ENCODE measurements at places on chromosomes 12 and 14. TPM values are rescaled to one million over a fixed set of nuclear protein-coding genes. Genes with fewer than 3 reads are reported as not detected.
A peak's percentile ranks its signal among the peaks of the same experiment; 100 is the strongest.

GRCh38 chr14:20782280-20782890, 1.3 kb downstream of the RNASE6 start:
- peaks cover 11% of the 10 kb centered on the region for H3K4me1 ChIP-seq
- H3K27ac ChIP-seq = peak overlapping the region; percentile 71
- no peak overlapping the region for H3K4me3 ChIP-seq
- peak; percentile 39 for DNase-seq
- no peaks in the 10 kb centered on the region for H3K27me3 ChIP-seq

GRCh38 chr14:94113490-94113889, 3.0 kb downstream of the IFI27 start:
- DNase-seq = no peak
- no peaks in the 10 kb centered on the region for H3K36me3 ChIP-seq
- no peaks in the 10 kb centered on the region for H3K4me1 ChIP-seq
- H3K27me3 ChIP-seq = no peaks in the 10 kb centered on the region
- no peak overlapping the region for H3K27ac ChIP-seq
- H3K4me3 ChIP-seq = no peak overlapping the region

Gene FGD6
- 10.4 TPM for polyA plus RNA-seq

GRCh38 chr12:68358532-68359485, 26.6 kb upstream of the MDM1 start:
- H3K4me3 ChIP-seq = no peak overlapping the region
- no peak overlapping the region for H3K27ac ChIP-seq
- no peaks in the 10 kb centered on the region for H3K27me3 ChIP-seq
- DNase-seq = peak; percentile 79

Gene DUSP16
- polyA plus RNA-seq = 14.3 TPM

GRCh38 chr14:25041484-25041883, 8.5 kb downstream of the STXBP6 start:
- DNase-seq = peak; percentile 28
- H3K4me1 ChIP-seq = peaks cover 16% of the 10 kb centered on the region
- no peaks in the 10 kb centered on the region for H3K36me3 ChIP-seq
- H3K4me3 ChIP-seq = no peak overlapping the region

DNA sequence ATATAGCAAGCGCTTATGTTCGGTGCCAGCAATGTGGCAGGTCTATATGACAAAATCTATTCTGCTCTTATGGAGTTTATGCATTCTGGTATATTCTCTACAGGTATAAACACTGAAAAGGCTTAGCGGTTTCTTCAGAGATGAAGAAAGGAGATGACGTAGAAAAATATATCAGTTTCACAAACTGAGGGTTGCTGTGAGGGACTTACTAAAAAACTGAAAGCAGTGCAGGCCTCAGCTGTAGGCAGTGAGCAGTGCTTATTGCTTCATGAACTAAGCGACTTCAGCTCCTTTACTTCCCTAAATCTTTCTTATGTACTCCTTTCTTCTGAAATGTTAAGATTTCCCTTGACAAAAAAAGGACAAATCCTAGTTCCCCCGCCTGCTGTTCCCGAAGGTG, 4.5 kb downstream of the DDX47 start:
- no peaks in the 10 kb centered on the region for H3K27me3 ChIP-seq
- H3K4me1 ChIP-seq = peaks cover 25% of the 10 kb centered on the region
- no peak for DNase-seq

- no peaks in the 10 kb centered on the region for H3K27me3 ChIP-seq
- H3K4me1 ChIP-seq = peaks cover 4% of the 10 kb centered on the region
- no peak overlapping the region for H3K27ac ChIP-seq
- no peaks in the 10 kb centered on the region for H3K36me3 ChIP-seq
- H3K4me3 ChIP-seq = no peak overlapping the region
These were observed 415.5 kb upstream of the SOX5 start for GRCh38 chr12:24364921-24365320.

GRCh38 chr14:73245480-73246325, 8.4 kb downstream of the PAPLN start:
- no peak overlapping the region for H3K27ac ChIP-seq
- peaks cover 5% of the 10 kb centered on the region for H3K4me1 ChIP-seq
- H3K27me3 ChIP-seq = peaks cover 1% of the 10 kb centered on the region
- no peaks in the 10 kb centered on the region for H3K36me3 ChIP-seq
- peak; percentile 76 for DNase-seq

DNA sequence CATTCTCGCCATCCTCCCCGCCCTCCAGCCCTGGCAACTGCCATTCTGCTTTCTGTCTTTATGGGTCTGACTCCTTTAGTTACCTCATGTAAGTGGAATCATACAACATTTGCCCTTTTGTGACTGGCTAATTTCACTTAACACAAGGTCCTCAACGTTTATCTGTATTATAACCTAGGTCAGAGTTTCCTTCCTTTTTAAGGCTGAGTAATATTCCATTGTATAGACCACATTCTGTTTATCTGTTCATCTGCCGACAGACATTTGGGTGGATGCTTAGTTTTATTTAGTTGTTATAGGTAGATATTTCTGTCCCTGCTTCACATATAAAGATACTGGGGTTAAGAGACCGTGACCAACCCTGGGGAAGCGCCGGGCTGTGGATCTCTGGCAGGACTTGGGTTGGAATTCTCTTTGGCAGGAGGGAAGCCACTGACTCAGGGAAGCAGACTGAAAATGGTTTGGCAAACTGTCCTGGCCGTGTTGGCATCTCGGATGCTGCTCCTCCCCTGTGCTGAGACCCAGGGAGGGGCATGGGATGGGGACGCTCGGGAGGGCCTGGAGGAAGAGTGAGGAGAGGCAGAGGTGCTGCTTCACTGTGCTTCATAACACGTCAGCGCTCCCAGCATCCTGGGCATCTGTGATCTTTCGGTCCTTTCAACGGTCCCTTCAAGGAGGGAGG, 38.9 kb downstream of the TEAD4 start:
- H3K4me3 ChIP-seq = no peak overlapping the region
- no peak for DNase-seq
- no peak overlapping the region for H3K27ac ChIP-seq
- H3K27me3 ChIP-seq = no peaks in the 10 kb centered on the region

Gene TAC3
- polyA plus RNA-seq = 167 TPM

DNA sequence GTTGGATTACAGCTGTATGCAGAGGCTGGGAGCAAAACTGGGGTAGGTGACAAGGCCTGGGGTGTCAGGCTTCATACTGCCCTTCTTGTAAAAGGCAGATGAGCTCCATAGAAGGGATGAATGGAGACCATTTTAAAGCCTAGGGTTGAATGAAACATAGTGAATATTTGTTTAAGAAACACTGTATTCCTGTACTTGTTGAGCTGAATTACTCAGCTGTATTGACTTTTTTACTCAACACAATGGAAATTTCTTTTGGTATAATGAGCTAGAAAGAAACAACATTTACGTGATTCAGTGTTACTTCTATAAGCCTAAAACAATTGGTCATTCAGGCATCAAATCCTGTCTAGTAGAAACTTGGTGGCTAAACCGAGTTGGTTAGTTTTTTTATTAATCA, 14.1 kb downstream of the ATP6V0A2 start:
- peaks cover 3% of the 10 kb centered on the region for H3K36me3 ChIP-seq
- H3K27ac ChIP-seq = no peak overlapping the region
- no peak overlapping the region for H3K4me3 ChIP-seq
- DNase-seq = no peak

GRCh38 chr12:109524466-109525278, 47.2 kb downstream of the UBE3B start:
- no peaks in the 10 kb centered on the region for H3K36me3 ChIP-seq
- no peaks in the 10 kb centered on the region for H3K27me3 ChIP-seq
- no peaks in the 10 kb centered on the region for H3K4me1 ChIP-seq
- H3K4me3 ChIP-seq = no peak overlapping the region
- DNase-seq = no peak
- no peak overlapping the region for H3K27ac ChIP-seq

DNA sequence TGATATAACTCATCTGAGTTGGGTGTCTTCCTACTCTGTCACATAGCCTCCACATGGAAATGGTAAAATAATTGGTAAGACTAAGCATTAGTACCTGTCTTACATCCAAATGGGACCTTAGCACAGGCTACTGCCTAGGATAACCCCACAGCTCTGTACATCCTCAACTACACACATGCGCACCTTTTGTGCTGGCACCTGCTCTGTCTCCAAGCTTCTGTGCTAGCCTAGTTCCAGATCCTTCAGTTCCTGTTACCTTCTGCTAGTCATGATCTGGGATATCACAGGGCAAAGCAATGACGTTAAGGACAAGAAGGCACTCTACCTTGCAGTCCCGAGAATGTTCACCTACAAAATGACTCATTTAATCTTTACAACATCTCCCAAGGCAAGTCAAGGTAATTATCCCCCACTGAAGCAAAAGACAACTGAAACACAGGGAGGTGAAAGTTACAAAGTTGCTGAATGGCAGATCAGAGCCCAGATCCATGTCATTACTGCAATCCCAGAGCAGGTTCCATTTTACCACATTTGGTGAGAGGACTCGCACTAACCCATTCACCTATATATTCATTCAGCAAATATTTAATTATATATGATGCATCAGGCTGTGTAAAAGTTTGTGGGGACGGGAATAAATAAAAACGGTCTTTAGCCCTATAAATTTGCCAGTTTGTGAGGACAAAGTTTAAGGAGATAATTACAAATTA, 61.7 kb downstream of the PPM1H start:
- H3K4me1 ChIP-seq = no peaks in the 10 kb centered on the region
- H3K36me3 ChIP-seq = no peaks in the 10 kb centered on the region
- DNase-seq = peak; percentile 41
- no peak overlapping the region for H3K27ac ChIP-seq
- H3K4me3 ChIP-seq = no peak overlapping the region

Gene APEX1
- 147 TPM for polyA plus RNA-seq

Gene TAS2R31
- not detected for polyA plus RNA-seq

DNA sequence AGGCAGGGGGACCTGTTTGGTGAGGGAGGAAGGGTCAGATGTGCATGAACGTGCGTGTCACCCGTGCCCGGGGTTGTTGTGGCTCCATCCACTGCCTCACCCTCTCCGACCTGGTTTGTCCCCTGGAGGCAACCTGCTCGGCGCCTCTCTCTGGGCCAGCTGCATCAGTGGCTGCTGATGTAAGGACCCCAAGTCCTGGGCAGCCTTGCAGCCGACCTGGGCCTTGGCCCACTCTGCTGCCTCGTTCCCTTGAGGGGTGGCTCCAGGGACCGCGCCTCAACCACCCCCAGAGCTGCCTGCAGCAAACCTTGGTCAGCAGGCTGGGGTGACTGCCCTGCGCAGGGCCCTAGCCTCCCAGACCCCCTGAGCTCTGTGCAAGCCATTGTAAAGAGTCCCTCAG, 351.7 kb downstream of the TMEM121 start:
- H3K27me3 ChIP-seq = no peaks in the 10 kb centered on the region
- no peak overlapping the region for H3K4me3 ChIP-seq
- H3K4me1 ChIP-seq = no peaks in the 10 kb centered on the region
- H3K36me3 ChIP-seq = no peaks in the 10 kb centered on the region
- DNase-seq = no peak

DNA sequence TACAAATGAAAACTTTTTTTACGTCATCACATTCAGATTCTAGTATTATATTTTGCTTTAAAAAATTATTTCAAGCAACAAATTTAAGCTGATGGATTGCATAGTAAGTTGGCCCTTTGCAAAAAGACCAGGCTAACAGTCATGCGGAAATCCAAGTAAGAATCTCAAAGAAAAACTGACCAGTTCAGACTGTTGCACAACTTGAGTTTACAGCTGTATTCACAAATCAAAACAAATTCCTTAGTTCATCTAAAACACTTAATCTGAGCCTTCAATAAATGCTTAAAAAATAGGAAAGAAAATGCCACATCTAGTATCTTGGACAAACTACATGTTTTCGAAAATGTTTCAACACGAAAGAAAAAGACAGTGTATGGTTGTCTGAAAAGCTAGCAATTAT, 847 bp downstream of the CCDC59 start:
- peaks cover 14% of the 10 kb centered on the region for H3K4me1 ChIP-seq
- H3K36me3 ChIP-seq = no peaks in the 10 kb centered on the region
- peak overlapping the region; percentile 74 for H3K4me3 ChIP-seq
- peak overlapping the region; percentile 100 for H3K27ac ChIP-seq

DNA sequence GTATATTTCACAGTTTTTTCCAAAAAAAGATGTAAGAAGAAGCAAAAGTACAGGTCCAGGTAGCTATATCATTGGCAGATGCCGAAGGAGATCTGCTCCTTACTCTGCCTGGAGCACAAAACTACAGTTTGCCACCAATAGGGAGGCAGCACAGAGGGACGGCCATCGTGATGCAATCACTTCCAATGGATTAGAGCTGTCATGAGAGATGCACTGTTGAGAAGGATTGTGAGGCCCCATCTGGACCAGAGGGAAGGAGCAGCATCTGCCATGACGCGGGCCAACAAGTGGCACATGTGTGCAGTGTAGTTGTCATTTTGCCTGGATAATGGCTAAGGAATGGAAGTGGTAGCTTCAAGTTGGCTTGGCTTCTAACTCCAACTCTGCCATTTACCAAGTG, 318.8 kb upstream of the FKBP4 start:
- no peaks in the 10 kb centered on the region for H3K4me1 ChIP-seq
- no peaks in the 10 kb centered on the region for H3K27me3 ChIP-seq
- DNase-seq = no peak
- no peak overlapping the region for H3K27ac ChIP-seq
- H3K4me3 ChIP-seq = no peak overlapping the region

DNA sequence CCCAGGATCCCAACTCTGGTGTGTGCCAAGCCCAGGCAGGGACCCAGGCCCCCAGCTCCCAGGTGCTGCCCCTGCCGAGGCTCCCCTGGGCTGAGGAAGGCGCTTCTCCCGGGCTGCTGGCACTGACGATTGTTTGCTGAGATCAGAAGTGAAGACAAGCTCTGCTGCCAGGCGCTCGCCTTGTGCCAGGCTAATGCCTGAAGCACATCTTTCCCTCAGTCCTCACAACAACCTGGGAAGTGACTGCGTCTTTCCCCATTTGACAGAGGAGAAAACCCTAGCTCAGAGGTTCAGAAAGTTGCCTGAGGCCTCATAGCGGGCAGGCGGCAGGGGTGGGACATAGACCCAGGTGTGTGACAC, 36.8 kb downstream of the ANKRD9 start:
- no peak for DNase-seq
- no peak overlapping the region for H3K27ac ChIP-seq
- H3K36me3 ChIP-seq = no peaks in the 10 kb centered on the region
- no peaks in the 10 kb centered on the region for H3K27me3 ChIP-seq

GRCh38 chr12:45727980-45728629, 1.4 kb upstream of the ARID2 start:
- H3K27ac ChIP-seq = peak overlapping the region; percentile 100
- H3K27me3 ChIP-seq = no peaks in the 10 kb centered on the region

Gene SMOC1
- 2.1 TPM for polyA plus RNA-seq

DNA sequence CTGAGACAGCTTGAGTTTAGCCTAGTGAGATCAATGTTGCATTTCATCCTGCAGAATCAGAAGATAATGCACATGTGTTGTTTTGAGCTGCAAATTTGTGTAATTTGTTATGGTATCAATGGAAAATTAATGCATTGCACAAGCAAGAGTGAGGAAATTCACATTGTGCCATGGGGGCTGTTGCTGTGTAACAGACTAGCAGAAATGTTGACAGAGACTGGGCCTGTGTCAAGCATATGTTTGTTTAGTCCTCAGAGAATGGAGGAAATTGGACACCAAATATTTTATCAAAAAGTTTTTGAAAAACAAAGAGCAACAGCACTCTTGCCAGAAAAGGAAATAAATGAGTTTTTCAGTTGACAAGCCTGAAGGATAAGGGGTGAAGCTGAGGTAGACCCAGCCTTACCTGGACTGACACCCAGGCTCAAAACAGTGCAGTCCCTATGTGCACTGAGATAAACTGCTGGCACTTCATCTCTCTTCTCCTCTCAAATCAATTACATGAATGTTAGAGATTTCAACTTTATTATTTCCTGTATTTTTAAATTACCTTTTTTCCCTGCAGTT, 1150.0 kb downstream of the FSCB start:
- no peak for DNase-seq
- H3K27me3 ChIP-seq = no peaks in the 10 kb centered on the region
- no peaks in the 10 kb centered on the region for H3K36me3 ChIP-seq
- H3K27ac ChIP-seq = no peak overlapping the region
